ENCODE measurements at places on chromosomes 3 and 15.
A peak's percentile ranks its signal among the peaks of the same experiment; 100 is the strongest.

- no peak for DNase-seq
Observed at GRCh38 chr3:140146668-140147067, 211.7 kb downstream of the CLSTN2 start.

DNA sequence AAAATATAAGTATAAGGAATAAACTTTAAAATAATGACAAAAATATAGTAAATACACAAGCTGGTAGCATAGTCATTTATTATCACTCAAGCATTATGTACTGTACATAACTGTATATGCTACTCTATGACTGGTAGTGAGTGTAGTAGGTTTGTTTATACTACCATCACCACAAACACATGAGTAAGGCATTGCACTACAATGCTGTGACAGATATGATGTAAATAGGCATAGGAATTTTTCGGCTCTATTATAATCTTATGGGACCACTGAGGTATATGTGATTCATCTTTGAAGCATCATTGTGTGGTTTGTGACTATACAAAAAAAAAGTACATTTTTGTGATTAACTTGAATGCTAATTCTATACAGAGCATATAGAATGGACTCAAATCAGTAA lies 35.3 kb upstream of the FBN1 start:
- no peak for DNase-seq

DNA sequence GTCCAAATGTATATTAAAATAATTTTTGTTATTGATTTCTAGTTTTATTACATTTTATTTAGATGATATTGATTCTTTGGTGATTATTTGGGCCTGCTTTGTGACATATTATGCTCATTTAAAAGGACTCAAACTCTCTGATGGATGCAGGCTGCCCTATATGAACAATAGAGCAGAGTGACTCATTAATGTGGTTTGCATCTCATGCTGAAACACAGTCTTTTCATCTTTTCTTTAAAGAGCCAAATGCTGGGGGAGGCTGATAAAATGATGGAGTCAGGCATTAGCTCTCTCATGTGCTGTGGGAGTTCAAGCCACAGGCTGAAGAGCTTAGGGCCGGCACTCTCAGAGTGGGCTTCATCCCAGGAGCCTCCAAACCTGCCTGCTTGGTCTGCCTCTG lies 7.2 kb downstream of the PLA1A start:
- no peak for DNase-seq

GRCh38 chr15:22945071-22945470 lies 35.1 kb downstream of the CYFIP1 start:
- DNase-seq, result no peak

DNA sequence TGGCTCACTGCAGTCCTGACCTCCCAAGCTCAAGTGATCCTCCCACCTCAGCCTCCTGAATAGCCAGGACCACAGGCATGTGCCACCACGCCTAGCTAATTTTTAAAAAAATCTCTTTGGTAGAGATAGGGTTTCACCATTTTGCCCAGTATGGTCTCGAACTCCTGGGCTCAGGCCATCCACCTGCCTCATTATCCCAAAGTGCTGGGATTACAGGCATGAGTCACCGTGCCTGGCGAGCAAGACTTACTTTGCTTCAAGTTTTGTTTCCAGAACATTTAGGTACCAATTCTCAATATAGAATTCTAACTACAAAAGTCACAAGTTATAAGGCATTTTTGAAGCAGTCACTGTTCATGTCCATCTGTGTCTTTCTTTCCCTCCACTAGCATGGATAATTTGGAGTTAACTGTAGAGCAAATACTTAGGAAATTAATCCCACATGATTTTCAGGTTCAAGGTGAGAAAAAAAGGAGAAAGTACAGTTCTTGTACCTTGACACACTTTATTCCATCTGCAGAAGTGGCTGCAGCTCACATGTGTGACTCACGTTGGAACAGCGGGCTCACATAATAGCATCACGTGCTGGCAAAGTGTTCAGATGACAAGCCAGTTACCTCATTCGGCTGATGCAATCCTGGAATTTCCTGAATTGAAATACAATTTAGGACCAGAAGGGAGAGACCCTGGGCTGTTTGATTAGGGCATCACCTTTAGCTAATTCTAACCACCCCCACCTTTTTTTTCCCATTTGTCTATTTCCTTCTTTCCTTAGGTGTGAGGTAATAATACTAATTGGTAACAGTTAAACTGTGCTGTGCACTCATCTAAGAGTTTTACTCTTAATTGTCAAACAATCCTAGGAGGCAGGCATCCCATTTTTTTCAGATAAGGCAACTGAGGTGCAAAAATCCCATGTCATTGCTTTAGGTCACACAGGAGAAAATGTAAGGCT lies 46.9 kb upstream of the NEDD4 start:
- DNase-seq, result no peak

GRCh38 chr3:70315021-70315420 lies 2.6 kb upstream of the MDFIC2 start:
- DNase-seq, result no peak

DNA sequence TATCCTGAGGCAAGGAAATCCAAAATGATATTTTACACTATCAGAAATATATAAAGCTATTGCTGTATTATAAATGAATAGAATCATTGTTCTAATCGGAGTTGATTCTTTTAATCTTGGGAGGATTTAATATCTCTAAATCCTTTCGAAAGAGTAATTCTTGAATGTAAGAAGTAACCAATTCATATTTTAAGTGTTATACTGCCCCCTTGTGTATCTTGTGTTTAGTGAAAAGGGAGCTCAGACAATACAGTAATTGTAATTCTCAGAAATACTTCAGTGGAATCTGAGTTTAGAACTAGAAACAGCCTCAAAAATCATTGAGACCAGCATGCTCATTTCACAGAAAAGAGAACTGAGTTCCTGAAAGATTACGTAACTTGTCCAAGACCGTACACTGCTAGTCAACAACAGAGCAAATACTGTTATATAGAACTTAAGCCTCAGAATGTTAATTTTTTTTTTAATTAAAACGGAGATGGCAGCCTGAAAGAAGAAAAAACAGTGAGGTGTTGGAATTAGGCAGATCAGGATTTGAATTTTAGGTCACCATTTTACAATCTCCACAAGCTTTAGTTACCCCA lies 42.9 kb downstream of the PLCH1 start:
- DNase-seq, result no peak

GRCh38 chr3:187398955-187399354 lies 30.8 kb downstream of the RTP4 start:
- DNase-seq, result no peak

- no peak for DNase-seq
Observed at GRCh38 chr3:18512007-18512406, 86.9 kb upstream of the SATB1 start.

GRCh38 chr15:31327669-31328427 lies 1.2 kb downstream of the KLF13 start:
- no peak for DNase-seq

DNA sequence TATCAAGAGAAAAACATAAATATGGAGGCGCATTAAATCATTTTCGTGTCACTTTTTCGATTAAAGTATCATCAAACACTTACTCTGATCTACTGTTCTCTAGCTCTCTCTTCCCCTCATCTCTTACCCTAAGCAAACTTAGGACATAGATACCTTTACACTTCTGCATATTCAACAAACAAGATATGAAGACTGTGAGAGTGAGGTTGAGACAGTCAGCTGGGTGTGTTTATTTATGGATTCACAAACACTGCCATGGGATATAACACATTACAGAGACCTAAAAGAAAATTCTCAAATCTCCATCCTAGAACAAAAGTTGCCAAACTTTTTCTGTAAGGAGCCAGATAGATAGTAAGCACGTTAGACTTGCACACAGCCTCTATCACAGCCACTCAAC lies 85.2 kb upstream of the ZNF385D start:
- DNase-seq, result no peak

DNA sequence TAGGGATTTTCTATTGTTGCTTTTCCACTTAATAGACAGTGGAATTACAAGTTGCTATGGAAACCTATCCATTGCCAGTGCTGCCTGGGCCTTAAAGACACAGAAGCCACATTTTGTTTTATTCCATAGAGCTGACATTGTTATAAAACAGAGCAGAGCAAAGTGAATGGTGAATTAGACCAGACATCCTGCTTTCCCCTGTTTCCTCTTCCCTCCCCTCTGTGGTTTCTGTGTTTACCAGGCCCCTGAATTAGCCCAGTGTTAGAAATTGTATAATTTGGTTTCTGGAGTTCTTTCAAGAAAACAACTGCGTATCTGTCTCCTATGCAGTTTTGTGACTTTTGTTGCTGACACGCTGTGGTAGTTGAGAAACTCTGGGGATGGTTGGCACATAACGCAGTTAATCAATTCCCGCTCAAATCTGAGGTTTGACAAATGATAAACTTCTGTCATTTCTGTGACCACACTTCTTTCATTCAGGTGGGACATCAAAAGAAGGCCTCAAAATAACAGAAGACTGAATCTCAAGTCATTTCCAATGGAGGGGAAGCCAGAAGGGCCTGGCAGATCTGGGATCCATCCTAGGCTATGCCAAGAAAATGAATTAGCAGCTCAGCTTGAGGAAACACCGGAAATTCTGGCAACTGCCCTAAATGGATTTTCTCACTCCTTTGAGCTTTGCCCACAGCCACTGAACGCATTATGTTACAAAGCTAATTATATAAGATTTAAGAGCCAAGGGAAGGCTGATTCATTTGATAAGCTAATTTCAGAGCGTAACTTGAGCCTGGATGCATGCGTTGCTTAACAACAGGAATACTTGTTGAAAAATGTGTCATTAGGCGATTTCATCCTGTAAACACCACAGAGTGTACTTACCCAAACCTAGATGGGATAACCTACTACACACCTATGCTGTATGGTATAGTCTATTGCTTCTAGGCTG lies 46.9 kb downstream of the NR1D2 start:
- DNase-seq, result no peak

GRCh38 chr15:52682781-52683180 lies 3.6 kb upstream of the ATOSA start:
- DNase-seq, result no peak

DNA sequence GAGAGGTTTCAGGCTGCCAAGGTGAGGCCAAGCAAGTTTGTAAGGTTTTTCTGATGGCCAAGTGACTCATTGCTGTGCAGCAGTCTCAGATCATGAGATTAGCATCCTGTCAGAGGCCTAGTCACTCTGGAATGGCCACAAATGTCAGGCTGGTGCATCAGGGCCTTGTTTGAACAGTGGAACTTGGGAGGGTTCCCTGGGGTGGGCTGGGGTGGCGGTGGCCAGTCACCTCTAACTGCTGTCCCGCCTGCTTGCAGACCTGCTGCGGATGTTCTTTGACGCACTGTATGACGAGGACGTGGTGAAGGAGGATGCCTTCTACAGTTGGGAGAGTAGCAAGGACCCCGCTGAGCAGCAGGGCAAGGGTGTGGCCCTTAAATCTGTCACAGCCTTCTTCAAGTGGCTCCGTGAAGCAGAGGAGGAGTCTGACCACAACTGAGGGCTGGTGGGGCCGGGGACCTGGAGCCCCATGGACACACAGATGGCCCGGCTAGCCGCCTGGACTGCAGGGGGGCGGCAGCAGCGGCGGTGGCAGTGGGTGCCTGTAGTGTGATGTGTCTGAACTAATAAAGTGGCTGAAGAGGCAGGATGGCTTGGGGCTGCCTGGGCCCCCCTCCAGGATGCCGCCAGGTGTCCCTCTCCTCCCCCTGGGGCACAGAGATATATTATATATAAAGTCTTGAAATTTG lies 2.8 kb upstream of the FAM131A start:
- DNase-seq, result no peak

GRCh38 chr3:20060974-20061685 lies 20.9 kb downstream of the KAT2B start:
- no peak for DNase-seq

GRCh38 chr3:112293368-112294321 lies at the start of gene SLC9C1:
TSS of gene SLC9C1 (minus strand) at chr3:112294216. CDS start at chr3:112286791, 7,425 bp downstream.
- no peak for DNase-seq

GRCh38 chr3:33915796-33916546 lies 117.5 kb downstream of the PDCD6IP start:
- DNase-seq, result no peak

GRCh38 chr15:90659481-90659880 lies 57.7 kb upstream of the BLM start:
- DNase-seq, result no peak

- no peak for DNase-seq
Observed at GRCh38 chr3:174397848-174398247, 461.3 kb upstream of the NAALADL2 start.

GRCh38 chr3:153756816-153757215 lies 364.4 kb upstream of the ARHGEF26 start:
- no peak for DNase-seq

GRCh38 chr15:59165726-59166125 lies 40.9 kb upstream of the LDHAL6B start:
- no peak for DNase-seq

- DNase-seq, result peak; percentile 58
Observed at GRCh38 chr3:4980229-4981203, 1.3 kb downstream of the BHLHE40 start.

DNA sequence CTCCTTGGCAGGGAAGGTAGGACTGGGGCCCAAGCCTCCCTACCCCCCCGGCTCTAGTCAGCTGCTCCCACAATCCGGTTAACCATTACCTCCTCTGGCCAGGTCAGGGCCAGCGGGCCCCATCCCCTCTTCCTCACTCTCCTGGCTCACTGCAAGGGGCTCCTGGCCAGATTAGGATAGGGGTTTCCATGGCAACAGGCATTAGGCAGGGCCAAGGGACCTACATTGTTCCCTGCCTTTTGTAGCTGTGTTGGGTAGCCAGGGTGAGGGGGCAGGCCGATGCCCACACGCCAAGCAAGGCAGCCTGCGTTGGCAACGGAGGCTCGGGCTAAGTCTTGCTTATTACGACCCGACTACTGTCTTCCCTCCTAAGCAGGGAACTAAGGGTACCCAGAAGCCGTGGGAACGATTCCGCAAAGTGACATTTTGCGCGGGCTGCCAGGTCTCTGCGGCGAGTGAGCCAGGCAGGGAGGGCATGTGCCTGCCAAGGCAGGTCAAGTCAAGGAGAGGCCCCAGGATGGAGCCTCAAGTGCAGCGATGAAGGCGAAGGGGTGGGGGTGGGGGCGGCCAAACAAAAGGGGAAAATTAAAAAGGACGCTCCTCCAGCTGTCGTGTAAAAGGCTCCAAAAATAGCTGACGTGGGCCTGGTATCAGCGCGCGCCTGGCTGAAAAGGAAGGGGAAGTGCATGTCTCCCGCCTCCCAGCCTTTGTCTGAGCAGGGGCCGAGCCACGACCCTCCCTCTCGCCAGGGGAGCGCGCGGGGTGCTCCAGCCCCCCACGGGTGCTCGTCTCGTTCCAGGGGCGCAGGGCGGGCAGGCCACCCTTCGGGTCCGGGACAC lies 919 bp downstream of the IDH2 start:
- DNase-seq, result peak; percentile 83

DNA sequence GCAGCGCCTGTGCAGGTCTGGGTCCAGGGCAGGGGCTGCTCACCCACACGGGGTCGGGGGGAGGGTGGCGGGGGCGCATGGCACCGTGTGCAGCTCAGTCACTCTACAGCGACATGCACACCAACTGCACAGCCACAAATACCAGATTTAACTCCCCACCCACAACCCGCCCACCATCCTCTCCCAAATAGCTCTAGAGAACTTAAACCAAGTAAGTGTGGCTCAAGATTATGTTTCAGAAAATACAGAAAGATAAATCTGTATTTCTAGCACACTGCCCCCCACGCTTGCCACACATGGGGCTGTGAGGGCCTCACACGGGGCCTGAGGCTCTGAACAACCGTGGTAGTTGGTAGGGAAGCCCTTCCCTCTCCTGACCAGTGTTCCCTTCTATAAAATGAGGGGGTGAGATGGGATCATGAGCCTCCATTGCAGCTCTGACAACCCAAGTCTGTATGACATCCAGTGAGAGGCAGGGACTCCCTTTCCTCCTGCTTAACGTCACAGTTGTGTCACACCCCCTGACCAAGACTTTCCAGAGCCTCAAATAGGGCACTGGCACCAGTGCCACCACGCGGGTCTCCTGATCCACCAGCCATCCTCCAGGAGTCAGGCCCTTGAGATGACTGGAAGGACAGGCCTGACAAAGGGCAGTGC lies 23.1 kb downstream of the POC1A start:
- DNase-seq, result no peak

Measured in substantia nigra (tissue), 51 donors.